RPMI7951 (cell line): ENCODE measurements at places on chromosomes 5 and 9.
A peak's percentile ranks its signal among the peaks of the same experiment; 100 is the strongest.

GRCh38 chr5:40615586-40616170 is 64.0 kb upstream of the PTGER4 start:
- DNase-seq = no peak

DNA sequence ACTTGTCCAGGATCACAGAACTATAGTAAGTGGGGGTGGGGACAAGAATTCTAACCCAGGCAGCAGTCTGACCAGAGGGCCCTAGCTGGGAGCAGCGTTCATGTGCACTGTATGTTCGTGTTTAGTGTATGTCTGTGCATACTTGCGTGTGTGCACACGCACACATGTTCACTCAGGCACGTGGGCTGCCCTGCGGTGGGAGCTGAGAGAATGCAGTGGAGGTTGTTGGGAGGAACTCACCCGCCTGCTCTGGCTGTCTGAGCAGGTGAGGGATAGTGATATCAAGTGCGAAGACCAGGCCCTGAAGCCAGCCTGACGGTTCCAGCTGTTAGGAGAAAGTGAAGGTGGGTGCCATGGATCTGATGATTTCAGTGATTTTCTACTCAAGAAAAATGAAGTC is 942 bp downstream of the DCANP1 start:
- no peak for DNase-seq

DNA sequence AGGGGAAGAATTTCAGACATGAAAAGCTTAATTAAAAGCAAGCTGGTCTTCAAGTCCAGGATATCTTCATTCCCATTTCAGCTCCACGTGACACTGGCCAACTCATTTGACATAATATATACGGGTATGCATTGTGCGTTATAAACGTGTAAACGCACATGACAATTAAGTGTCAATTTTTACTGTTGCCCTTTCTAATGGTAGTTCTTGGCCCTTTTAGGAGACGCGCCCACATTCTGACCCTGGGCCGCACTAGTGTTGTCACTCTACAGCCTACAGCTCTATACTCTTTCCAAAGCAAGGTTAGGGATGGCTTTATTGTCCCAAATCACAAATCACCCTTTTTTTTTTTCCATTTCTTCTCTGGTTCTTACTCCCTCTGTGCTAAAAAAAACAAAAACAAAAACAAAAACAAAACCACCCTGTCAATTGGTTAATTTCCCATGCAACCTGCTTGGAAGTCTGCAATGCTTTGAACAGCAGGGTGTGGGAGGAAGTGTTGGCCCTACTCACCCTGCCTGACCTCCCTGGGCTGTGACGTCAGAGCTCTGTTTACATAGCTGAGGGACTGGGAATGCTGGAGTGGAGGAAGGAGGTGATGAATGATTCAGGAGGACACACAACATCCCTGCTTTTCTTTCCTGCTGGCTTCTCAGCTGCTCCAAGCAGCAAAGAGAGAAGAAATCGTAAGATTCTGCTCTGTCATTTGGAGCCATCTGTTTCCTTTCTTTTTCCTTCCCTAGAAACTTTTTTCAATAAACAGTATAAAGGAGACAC is 19.3 kb downstream of the RFK start:
- DNase-seq = peak; percentile 42

DNA sequence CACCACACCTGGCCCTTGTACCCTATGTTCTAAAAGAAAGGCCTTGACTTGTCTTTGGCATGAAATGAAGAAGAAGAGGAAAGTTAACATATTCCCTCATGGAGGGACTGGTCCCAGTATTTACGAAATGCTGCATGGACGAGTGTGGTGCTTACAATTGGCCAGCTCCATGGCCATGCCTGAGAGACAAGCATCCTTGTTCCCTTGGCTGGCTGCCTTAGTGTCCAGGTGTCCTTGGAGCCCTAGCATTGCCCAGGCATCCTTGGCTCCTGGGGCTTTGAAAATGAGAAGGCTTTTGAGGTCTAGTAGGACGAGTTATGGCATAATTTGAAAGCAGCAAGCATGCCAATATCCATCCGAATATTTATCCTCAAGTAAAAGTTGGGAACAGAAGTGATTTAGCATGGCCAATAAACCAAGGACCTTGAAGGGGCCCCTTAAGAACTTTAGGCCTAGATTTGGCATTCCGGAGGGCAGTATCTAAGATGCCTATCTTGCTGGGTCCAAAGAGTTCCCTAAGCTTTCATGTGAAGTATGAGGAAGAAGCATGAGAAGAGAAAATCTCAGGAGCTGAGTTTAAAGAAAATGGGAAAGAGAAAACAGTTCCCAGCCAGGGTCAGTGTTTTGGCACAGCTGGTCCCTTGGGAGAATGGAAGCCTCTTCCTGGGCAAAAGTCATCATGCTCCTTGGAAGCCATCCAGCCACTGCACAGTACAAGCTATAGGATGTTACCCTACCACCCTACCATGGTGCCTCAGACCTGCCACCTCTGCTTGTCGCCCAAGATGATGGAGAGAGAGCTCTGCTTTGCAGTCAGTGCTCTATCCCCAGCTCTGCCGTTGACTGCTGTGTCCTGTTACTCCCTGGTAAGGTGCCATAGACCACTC is 91.0 kb downstream of the AOPEP start:
- DNase-seq = no peak

GRCh38 chr5:95738072-95738471 is 6.9 kb downstream of the RHOBTB3 start:
- DNase-seq = no peak

DNA sequence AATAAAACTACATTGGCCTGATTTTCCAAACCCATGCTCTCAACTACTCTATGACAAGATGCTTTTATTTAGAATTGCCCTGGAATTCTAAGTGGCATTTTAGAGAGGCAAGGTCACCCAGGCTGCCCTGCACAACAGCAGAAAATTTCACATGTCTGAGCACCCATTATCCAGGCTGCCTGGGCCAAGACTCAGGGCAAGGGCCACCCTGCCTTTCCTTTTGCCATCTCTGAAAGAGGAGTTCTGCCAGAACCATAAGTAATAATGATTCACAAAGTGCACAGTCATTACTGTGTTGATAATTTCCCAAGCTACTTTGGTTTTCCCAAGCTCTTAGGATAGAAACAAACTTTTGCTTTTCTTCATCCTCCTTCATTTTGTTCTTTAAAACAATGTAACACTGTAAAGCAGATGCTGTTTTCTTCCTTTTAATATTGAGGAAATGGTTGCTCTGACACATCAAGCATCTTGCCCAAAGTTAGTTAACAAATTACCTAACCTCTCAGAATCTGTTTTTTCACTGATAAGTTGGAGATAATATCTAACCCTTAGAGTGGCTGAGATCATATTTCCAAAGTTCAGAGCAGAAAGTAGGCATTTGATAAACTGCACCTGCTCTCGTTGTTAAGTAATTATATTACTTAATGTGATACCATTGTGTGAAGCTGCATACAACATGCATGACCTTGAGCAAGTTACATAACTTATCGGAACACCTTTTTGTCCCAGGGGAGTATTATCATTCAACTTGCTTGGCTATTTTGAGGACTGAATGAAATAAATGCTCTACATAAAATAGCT is 325.6 kb downstream of the PRELID2 start:
- no peak for DNase-seq

- DNase-seq = peak; percentile 88
Measured at GRCh38 chr5:88883059-88883835, at the start of gene MEF2C. TSS of gene MEF2C (minus strand) at chr5:88883184. CDS start at chr5:88823788, 59,396 bp downstream.

DNA sequence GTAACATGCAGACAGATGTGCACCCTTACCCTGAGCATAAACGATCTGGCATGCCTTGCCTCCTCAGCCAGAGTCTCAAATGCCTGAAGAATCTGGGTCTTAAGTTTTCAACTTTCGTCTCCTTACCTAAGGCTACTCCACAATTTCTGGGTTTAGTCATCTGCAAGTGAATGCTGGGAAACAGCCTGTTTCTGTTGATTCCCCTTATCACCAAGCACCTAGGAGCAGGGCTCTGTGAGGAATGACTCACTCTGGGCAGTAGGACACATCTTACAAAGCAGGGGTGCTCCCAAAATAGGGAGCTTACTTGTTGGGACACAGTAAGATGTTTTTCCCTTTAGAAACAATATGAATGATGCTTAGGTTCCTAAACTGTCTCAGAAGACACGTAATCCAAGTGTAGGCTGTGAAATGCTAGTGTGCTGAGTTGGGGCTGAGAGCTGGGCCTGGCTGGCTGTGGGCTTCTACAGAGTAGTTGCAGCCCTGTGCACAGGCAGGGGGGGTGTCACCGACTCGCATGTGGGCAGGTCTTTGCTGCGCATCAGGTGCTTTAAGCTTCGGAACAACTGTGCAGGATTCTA is 58.0 kb downstream of the DAP start:
- DNase-seq = peak; percentile 74

- peak; percentile 55 for DNase-seq
Measured at GRCh38 chr9:126439402-126439765, 112.8 kb downstream of the MVB12B start.

- DNase-seq = no peak
Measured at GRCh38 chr5:108432024-108432423, 50.1 kb upstream of the FBXL17 start.

DNA sequence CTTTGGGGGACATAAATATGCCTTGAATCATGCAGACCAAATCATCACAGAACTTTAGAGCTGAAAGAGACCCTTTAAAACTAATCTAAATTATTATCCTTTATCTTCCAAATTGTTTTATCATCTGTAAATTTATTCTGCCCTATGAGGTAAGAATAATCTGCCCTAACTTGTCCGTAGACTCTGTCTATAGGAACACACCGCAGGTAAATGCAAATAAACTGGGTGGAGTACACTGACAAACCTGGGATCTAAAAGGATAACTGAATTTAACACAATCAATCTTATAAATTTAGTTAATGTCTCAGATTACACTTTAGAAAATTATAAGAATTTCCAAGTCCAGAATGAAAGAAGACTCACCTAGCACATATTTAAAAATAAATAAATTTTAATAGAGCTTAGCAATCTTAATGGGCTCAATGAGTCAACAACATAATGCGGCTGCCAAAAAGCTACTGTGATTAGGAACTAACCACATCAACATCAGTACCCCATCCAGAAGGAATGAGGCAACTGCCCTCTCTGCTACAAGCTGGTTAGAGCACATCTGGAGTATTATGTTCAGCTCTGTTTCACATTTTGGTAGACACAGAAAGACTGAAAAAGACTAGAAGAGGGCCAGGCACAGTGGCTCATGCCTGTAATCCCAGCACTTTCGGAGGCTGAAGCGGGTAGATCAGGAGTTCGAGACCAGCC is 5.6 kb downstream of the MEGF9 start:
- peak; percentile 66 for DNase-seq

DNA sequence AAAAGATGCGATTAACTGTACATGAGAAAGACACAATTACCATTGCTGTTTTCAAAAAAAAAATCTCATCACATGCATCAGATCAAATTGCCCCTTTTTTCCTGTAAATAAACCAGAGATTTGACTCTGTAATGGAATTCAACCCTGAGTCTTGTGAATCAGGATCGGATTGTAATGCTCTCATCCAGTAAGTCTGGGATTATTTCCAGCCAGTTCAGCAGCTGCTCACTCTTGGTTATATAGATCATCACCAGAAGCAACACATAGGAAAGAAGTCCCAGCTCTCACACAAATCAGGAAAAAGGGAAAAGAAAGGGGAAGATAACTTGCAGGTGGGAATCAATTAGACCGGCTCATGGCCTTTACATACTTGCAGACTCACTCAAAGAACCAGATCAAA is 97.8 kb upstream of the SPOCK1 start:
- DNase-seq = no peak

DNA sequence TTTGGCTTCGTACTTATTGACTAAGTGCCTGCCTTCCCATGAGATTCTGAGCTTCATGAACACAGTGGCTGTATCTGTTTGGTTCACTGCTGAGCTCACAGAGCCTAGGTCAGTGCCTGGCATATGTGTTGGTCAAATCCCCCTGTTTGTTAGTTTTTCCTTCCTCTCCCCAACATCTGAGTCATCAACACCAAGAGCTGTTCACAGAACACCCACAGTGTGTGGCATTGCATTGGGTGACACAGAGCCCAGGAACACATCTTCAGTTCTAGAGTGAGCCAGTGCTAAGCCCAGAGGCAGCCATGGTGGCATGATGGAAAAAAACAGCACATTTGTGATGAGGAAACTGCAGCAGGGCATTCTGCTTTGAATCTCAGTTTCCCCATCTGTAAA is 294.6 kb downstream of the SEC61B start:
- no peak for DNase-seq

DNA sequence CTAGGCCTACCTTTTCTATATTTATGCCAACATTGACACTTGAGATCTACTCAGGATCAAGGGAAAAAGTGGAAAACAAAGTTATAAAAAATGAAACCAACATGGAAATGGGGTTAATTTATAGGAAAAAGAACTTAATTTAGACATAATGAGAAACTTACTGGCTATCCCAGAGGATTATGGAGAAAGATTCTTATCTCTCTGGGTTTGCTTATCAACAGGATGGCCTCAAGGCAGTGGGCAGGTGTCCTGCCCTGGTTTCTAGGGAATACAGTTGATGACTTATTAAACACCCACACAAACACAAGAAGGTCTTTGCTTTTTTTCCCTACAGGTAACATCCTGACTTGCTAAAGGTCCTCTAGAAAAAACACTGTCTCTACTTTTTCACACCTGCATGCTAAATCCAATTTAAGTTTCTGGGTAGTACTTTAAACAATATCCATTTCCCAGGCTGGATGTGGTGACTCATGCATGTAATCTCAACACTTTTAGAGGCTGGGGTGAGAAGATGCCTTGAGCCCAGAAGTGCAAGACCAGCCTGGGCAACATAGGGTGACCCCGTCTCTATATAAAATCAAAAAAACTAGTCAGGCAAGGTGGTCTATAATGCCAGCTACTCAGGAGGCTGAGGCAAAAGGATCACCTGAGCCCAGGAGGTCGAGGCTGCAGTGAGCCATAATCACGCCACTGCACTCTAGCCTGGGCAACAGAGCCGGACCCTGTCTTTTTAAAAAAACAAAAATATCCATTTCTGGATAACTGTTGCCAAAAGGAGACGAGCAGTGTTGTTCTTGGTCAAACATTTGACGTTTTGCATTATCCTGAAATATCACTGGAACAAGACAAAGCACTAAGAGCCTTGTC is 6.6 kb upstream of the ZNF608 start:
- DNase-seq = no peak

- no peak for DNase-seq
Measured at GRCh38 chr5:54220230-54221040, 89.9 kb downstream of the ARL15 start.
